Chondrocyte (in vitro differentiated cells): ENCODE measurements at places on chromosomes 6 and 20. TPM values are rescaled to one million over a fixed set of nuclear protein-coding genes. Genes with fewer than 3 reads are reported as not detected.

GRCh38 chr6:165456286-165456685 is 146.9 kb upstream of the C6orf118 start:
- H3K36me3 ChIP-seq, result no peaks in the 10 kb centered on the region
- H3K4me1 ChIP-seq, result peaks cover 24% of the 10 kb centered on the region
- H3K27me3 ChIP-seq, result no peaks in the 10 kb centered on the region
- no peak for DNase-seq

- H3K36me3 ChIP-seq, result peaks cover 9% of the 10 kb centered on the region
- H3K4me1 ChIP-seq, result peaks cover 9% of the 10 kb centered on the region
- no peak for DNase-seq
- H3K27ac ChIP-seq, result no peak overlapping the region
- H3K4me3 ChIP-seq, result no peak overlapping the region
These were observed 47.4 kb downstream of the SRC start for GRCh38 chr20:37393196-37393862.

DNA sequence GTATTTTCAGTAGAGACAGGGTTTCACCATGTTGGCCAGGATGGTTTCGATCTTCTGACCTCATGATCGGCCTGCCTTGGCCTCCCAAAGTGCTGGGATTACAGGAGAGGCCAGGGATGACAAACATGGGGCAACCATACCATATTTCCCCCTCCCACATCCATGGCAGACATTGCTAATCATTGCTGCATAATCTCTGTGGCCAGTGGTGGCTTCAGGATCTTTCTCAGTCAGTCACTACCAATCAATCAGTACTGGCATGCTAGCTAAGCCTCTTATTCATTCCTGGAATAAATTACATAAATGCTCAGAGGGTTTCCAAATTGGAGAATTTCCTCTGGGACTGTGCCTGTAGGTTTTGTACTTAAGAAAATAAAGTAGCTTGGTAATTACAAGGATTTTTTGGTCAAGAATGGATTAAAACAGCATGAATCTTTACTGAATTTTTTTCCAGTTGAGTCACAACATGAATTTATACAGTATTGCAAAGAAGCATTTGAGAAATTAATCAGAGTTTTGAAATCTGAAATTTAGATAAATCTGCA is 138.1 kb downstream of the FNDC1 start:
- peaks cover 23% of the 10 kb centered on the region for H3K4me1 ChIP-seq
- H3K27me3 ChIP-seq, result peaks cover 14% of the 10 kb centered on the region
- H3K4me3 ChIP-seq, result no peak overlapping the region
- no peak overlapping the region for H3K27ac ChIP-seq
- DNase-seq, result no peak
- no peaks in the 10 kb centered on the region for H3K36me3 ChIP-seq

DNA sequence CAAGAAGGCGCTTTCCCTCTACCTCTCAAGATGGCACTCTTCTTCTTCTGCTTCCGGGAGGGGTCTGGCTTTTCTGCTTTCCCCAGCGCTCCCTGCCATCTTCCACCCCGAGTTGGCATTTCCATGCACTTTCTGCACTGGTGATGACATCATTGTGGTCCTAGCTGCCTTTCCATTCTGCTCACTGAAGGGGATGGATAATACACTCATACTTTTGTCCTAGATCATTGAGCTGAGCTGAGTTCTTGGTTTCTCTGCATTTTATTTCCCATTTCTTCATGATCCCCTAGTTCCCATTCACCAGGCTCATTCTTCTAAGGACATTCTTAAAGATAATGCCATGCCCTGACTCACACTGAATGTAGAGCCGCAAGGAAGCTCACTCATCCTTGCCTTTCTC is 96.7 kb downstream of the EDN1 start:
- H3K36me3 ChIP-seq, result no peaks in the 10 kb centered on the region

- DNase-seq, result no peak
- H3K27ac ChIP-seq, result no peak overlapping the region
- H3K36me3 ChIP-seq, result no peaks in the 10 kb centered on the region
- peaks cover 73% of the 10 kb centered on the region for H3K4me1 ChIP-seq
These were observed 43.6 kb downstream of the RREB1 start for GRCh38 chr6:7151381-7151780.

- no peaks in the 10 kb centered on the region for H3K27me3 ChIP-seq
- no peaks in the 10 kb centered on the region for H3K36me3 ChIP-seq
- H3K4me1 ChIP-seq, result peaks cover 45% of the 10 kb centered on the region
These were observed 124.3 kb downstream of the MYLK4 start for GRCh38 chr6:2626401-2626800.

GRCh38 chr6:166839569-166839968 is 116.8 kb downstream of the RNASET2 start:
- no peaks in the 10 kb centered on the region for H3K36me3 ChIP-seq
- no peak overlapping the region for H3K4me3 ChIP-seq
- H3K4me1 ChIP-seq, result no peaks in the 10 kb centered on the region
- H3K27ac ChIP-seq, result no peak overlapping the region
- peaks cover 5% of the 10 kb centered on the region for H3K27me3 ChIP-seq

GRCh38 chr6:134420614-134421181 is 102.8 kb upstream of the SGK1 start:
- no peaks in the 10 kb centered on the region for H3K36me3 ChIP-seq
- DNase-seq, result no peak
- peak overlapping the region; percentile 85 for H3K27ac ChIP-seq

GRCh38 chr6:112667427-112667826 is 320.3 kb downstream of the RFPL4B start:
- H3K36me3 ChIP-seq, result no peaks in the 10 kb centered on the region
- no peak for DNase-seq
- peaks cover 12% of the 10 kb centered on the region for H3K4me1 ChIP-seq
- H3K27me3 ChIP-seq, result no peaks in the 10 kb centered on the region
- no peak overlapping the region for H3K27ac ChIP-seq
- no peak overlapping the region for H3K4me3 ChIP-seq

DNA sequence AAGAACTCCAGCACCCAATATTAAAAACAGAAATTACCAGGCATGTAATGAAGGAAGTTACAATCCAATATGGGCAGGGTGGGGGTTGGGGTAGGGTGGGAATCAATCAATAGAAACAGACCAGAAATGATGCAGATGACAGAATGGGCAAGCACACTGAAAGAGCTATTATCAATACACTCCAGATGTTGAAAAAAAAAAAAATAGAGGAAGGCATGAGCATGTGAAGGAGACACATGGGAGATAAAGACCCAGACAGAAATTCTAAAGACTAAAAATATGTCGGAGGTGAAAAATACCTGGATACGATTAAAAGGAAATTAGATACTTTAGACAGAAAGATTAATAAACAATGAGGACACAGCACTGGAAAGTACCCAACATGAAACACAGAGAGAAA is 19.1 kb upstream of the ZC3H12D start:
- no peaks in the 10 kb centered on the region for H3K27me3 ChIP-seq
- no peak overlapping the region for H3K27ac ChIP-seq
- peaks cover 11% of the 10 kb centered on the region for H3K36me3 ChIP-seq
- no peak overlapping the region for H3K4me3 ChIP-seq
- DNase-seq, result no peak
- peaks cover 14% of the 10 kb centered on the region for H3K4me1 ChIP-seq

DNA sequence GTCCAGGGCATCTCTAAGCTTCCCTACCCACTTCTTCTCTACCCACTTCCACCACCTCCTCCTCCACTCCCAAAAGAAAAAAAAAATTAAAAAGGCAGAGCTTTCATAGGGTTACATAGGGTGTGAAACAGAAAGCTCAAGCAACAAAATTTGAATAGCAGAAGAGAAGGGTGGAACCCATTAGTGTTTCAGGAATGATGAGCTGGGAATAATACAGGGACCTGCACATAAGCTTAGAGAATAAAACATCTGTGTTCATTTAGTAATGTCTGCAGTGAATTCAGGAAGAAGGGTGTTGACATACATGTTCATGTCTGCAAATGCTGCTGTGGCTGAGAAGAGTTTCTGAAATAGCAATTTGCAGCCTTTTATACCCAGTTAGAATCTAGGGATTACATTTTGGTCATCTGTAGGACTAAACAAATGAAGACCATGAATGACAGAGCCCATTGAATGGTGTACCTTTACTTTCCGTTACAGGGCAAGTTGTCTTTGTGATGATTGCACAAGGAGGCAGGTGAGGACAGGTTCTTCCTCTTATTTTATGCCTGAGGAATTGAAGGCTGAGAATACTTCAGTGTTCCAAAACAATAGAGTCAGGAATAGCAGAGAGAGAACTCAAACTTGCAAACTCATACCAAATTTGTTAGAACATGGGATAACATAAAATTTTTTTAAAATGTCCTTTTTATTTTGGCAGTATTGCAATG is 975.1 kb downstream of the TFAP2A start:
- H3K36me3 ChIP-seq, result peaks cover 5% of the 10 kb centered on the region
- H3K4me1 ChIP-seq, result no peaks in the 10 kb centered on the region
- no peaks in the 10 kb centered on the region for H3K27me3 ChIP-seq
- DNase-seq, result no peak
- H3K27ac ChIP-seq, result no peak overlapping the region
- H3K4me3 ChIP-seq, result no peak overlapping the region

GRCh38 chr20:44219170-44219730 is 8.7 kb upstream of the OSER1 start:
- H3K27me3 ChIP-seq, result no peaks in the 10 kb centered on the region
- peaks cover 25% of the 10 kb centered on the region for H3K4me1 ChIP-seq
- no peak overlapping the region for H3K4me3 ChIP-seq
- H3K36me3 ChIP-seq, result no peaks in the 10 kb centered on the region

DNA sequence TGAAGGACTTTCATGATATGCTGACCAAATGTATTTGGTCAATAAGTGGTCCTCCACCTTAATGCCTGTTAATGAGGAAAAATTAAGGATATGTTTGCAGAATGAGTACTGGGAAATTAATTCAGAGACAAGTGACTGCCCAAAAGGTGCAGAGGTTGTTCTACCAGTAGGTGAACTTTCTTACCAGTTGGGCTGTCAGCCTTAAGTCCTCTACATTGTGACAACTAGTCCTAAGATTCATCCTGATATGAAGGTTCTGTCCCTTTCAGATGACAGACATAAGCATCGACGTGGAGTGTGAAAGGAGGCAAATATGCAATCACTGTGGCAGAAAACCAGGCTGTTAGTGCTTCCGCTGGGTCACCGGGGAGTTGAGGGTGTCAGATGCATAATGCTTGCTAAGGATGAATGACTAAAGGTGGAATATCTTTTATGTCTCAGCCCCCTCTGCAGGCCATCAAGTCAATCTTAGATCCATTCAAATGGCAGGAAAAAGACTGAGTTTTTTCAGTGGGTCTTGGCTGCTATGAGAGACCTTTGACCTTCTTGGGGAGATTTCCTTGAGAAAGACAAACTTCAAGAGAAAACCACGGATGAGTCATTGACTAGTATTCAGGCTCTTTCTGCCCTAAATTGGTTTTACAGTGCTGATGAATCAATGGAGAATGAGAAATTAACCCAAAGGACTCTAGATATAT is 226.0 kb downstream of the TPBG start:
- H3K27ac ChIP-seq, result no peak overlapping the region
- H3K36me3 ChIP-seq, result no peaks in the 10 kb centered on the region
- H3K4me1 ChIP-seq, result peaks cover 6% of the 10 kb centered on the region
- H3K27me3 ChIP-seq, result peaks cover 5% of the 10 kb centered on the region
- DNase-seq, result no peak
- H3K4me3 ChIP-seq, result no peak overlapping the region

GRCh38 chr20:19520261-19520660 is 237.8 kb upstream of the RIN2 start:
- H3K27ac ChIP-seq, result no peak overlapping the region
- no peak overlapping the region for H3K4me3 ChIP-seq
- H3K4me1 ChIP-seq, result no peaks in the 10 kb centered on the region
- no peak for DNase-seq
- H3K36me3 ChIP-seq, result no peaks in the 10 kb centered on the region

GRCh38 chr6:73739096-73739495 is 43.1 kb downstream of the CD109 start:
- H3K4me1 ChIP-seq, result peaks cover 26% of the 10 kb centered on the region
- no peak for DNase-seq
- no peaks in the 10 kb centered on the region for H3K27me3 ChIP-seq
- H3K4me3 ChIP-seq, result no peak overlapping the region
- H3K36me3 ChIP-seq, result peaks cover 4% of the 10 kb centered on the region

DNA sequence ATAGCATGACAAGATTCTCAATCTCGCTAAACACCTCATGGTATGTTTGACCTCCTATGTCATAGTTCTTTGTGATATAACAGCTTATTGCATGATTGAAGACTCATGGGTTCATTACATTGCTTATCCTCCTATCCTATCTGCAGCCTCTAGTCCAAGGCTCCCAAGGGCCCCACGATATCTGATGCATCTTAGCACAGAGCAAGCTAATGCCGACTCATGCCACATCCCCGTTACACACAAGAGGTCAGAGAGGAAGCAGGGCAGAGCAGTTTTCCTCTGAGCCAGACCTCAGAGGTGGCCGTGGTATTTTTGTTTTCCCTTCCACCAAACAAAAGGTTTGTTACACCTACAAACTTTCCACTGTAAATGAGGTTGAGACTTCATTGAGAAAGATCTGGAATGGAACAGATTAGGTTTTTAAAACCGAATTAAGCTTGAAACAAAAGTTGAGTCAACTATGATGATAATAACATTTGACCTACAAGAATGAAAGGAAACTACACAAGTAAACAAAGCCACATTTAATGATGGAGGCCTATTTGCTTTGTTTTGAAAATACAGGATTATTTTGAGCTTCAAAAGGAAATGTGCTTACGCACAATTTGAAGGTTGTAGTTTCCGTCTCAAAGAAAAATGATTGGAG is 133.9 kb upstream of the MYLIP start:
- peaks cover 7% of the 10 kb centered on the region for H3K27me3 ChIP-seq
- no peaks in the 10 kb centered on the region for H3K36me3 ChIP-seq
- no peak overlapping the region for H3K4me3 ChIP-seq
- no peaks in the 10 kb centered on the region for H3K4me1 ChIP-seq
- no peak overlapping the region for H3K27ac ChIP-seq

DNA sequence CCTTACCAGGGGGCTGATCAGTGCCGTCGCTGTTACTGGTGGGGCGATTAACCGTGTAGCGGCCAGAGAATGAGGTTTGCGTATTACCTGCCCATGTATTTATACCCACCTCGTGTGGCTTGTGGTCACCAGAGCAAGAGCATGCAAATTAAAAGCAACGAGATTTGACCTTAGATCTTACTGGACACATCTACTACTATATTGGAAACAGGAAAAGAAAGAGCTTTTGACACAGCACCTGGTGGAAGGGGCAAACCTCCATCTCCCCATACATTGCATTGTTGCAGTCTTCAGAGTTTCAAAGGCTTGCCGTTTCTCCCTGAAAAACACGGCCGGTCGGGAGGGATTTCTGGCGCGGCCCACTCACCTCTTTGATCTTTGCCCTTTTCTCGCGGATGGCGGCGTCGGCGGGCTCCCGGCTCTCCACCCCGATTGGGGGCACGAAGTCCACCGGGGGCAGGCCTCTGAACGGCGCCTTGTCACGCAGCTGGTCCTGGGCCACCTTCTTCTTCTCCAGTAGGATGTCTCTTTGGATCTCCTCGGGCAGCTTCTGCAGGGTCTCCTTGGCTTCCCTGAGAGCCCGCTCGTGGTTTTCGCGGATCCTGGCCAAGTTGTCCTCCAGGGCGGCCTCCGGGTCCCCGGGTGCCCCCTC is 1.3 kb downstream of the MAN1A1 start:
- H3K4me1 ChIP-seq, result peaks cover 15% of the 10 kb centered on the region
- peak overlapping the region; percentile 27 for H3K27ac ChIP-seq
- peaks cover 4% of the 10 kb centered on the region for H3K36me3 ChIP-seq
- DNase-seq, result no peak
- H3K27me3 ChIP-seq, result peaks cover 15% of the 10 kb centered on the region

- peaks cover 3% of the 10 kb centered on the region for H3K36me3 ChIP-seq
- H3K4me3 ChIP-seq, result peak overlapping the region; percentile 36
- peak overlapping the region; percentile 93 for H3K27ac ChIP-seq
These were observed 15.7 kb downstream of the DCBLD1 start for GRCh38 chr6:117498159-117498558.

Gene SLC12A5
- 0.89 to 2.1 TPM (median 1.9 TPM) in 3 replicates for total RNA-seq

Gene CPXM1
- total RNA-seq, result 6.2 to 6.4 TPM (median 6.3 TPM) in 3 replicates

Gene TCEA2
- 57.1 to 59.2 TPM (median 57.6 TPM) in 3 replicates for total RNA-seq

Gene MLN
- not detected in 3 replicates for total RNA-seq

Gene FLRT3
- total RNA-seq, result 1.5 to 1.7 TPM (median 1.7 TPM) in 3 replicates
